Activated CD8-positive, alpha-beta memory T cell treated with anti-CD3 and anti-CD28 coated beads for 4 hours (primary cell): ENCODE measurements at places on chromosomes 13 and 19.

GRCh38 chr19:7552781-7553180, 17.3 kb downstream of the PNPLA6 start:
- no peak for DNase-seq

GRCh38 chr13:46520166-46520565, 32.8 kb upstream of the LRCH1 start:
- no peak for DNase-seq

GRCh38 chr13:85520445-85520844, 278.8 kb downstream of the SLITRK6 start:
- DNase-seq = no peak

DNA sequence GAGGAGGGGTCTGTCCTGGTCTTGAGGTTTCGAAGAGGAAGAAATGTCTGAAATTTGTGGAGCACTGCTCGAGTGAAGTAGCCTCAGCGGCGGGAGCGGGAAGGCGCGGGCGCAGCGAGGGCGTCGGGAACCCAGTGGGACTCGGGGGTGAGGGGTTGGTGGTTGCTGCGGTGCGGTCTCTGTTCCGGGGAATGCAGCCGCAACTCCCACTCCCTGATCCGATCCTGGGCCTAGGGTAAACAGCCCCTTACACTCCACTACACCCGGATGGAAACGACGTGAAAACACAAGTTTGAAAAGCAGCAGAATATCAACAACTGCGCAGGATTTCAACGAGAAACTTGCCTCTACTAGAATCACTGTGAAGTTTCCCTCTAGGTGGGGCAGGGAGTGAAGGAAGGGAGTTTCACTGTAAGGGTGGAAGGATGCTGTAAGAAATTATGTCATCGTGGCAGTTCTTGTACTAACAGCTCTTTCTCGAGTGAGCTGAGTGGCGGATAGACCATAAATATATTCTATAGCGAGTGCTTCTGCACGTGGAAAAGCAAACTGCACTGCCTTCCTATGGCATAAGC, 2.0 kb upstream of the KLF12 start:
- no peak for DNase-seq

GRCh38 chr19:31725051-31725450, 375.8 kb upstream of the TSHZ3 start:
- DNase-seq = no peak

DNA sequence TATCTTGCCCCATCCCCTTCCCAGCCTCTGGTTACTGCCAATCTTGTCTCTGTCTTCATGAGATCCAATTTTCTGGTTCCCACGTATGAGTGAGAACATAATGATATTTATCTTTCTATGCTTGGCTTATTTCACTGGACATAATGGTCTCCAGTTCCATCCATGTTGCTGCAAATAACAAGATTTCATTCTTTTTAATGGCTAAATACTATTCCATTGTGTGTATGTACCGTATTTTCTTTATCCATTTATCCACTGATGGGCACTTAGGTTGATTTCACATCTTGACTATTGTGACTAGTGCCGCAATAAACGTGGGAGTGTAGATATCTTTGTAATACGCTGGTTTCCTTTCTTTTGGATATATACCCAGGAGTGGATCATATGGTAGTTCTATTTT, 43.0 kb downstream of the CHST8 start:
- no peak for DNase-seq

DNA sequence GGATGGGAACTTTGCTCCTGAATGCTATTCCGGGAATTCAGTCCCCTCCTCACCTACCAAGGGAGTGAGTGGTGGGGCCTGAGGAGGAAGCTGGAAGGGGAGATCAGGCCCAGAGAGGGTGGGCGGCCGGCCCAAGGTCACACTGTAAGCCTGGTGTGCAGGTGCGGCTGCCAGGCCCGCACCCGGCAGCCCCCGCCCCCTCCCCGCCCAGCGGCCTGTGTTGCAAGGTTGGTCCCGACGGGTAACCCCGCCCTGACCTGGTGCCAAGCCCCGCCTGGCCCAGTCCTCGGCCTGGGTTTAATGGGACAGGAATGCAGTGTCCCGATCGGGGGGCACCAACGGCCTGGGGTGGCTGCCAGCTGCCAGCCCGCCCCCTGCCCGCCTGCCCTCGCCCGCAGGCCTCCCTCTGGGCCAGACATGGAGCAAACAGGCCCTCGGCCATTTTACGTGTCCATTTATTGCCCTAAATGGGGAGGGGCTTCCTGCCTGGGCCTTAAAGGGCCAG, 5.5 kb downstream of the ZBTB7A start:
- DNase-seq = no peak

DNA sequence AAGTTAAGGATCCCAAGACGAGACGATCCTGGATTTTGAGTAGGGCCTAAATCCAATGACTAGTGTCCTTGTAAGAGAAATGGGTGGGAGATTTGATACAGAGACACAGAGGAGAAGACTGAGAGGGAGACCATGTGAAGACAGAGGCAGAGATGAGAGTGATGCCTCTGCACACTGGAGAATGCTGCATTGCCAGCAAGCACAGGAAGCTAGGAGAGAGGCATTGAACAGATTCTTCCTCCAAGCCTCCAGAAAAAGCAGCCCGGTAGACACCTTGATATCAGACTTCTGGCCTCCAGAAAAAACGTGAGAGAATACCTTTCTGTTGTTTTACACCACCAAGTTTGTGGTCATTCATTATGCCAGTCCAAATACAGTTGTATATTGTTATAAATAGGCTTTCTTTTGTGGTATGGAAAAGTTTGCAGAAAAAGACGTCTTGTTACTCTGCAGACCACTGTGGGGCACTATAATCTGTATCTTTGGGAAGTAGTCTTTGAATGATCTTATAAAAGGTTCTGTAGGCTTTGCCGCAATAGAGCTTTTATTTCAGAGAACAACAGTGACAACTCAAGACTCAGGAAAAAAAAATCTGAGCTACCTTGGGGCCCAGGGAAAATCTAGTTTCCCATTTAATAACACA, 17.9 kb upstream of the RFC3 start:
- DNase-seq = no peak

DNA sequence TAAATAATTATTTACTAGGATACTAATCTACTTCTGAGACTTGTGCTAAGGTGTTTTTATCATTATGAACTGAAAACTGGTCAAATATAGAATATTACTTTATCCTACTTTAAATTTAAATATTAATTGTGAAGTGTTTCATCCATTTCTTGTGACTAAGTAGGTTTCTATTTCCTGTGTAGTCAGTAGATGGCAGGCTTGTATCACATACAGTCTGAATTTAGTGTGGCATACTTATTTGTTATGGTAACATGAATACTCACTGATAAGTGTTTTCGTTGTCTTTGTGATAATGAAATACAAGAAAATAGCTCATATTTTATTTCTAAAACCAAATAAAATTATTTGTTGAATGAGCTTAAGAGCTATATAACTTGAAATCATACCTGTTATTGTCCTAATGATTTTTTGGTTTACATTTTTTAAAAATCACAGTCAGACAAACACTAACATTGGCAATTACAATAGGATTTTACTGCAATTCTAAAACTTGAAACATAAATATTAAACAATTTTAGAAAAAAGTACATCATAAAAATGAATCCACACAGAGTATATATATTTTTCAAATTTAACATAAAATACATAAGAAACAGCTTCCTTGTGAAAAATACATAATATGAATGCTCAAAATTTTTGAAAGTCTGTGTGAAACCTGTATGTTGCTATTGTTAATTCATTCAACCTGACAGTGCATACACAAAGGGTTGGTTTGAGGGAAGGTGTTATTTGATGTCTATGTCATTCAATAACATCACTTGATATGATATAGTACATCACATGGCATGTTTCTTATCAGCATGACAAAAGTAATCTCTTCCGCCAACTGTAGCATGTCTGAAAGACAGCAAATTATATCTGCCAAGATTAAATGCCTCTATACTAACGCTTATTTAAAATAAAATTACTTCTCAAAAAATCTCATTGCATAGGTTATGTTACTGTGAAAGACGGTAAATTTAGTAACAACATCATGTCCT, 904.8 kb upstream of the PCDH20 start:
- DNase-seq = no peak

- DNase-seq = no peak
These were observed 212.5 kb downstream of the DLEU7 start for GRCh38 chr13:50631041-50631440.

DNA sequence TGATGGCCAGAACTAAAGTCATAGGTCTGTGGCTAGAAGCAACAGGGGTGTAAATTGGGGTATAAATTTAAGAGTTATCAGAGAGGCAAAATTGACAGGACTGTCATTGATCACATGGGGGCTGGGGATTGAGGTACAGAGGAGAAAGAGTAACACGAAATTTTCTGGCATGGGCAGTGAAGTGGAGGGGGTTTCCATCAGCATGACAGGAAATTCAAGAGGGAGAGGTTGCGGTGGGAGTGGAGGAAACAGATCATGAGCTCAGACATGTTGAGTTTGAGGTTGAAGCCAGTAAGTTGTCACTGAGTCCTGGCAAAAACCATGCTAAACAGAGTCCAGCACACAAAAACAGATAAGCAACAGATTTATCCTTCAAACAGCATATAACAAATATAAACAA, 192.1 kb upstream of the TSC22D1 start:
- DNase-seq = peak; percentile 2

GRCh38 chr13:102276404-102276803, 125.4 kb downstream of the FGF14 start:
- no peak for DNase-seq

- DNase-seq = no peak
These were observed 627.9 kb upstream of the KLF12 start for GRCh38 chr13:74761801-74762757.

DNA sequence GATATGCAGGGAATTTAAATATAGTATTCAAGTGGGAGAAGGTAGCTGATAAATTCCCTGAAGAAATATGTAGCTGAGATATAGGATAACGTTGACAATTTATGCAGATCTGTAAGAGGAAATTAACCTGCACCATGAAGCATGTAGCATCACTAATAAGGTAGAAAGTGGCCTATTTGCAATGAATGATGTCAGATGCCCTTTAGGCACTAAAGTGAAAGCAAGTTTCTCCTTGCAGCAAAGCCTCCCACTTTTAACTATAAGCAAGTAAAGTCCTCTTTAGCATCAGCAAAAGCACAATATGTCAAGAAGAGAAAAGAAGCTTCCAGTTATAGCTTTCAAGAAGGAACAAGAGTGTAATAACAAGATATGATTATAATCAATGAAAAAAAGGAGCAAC, 102.5 kb upstream of the SLITRK1 start:
- DNase-seq = no peak

- DNase-seq = no peak
These were observed 16.8 kb downstream of the DAPK3 start for GRCh38 chr19:3954107-3954506.

DNA sequence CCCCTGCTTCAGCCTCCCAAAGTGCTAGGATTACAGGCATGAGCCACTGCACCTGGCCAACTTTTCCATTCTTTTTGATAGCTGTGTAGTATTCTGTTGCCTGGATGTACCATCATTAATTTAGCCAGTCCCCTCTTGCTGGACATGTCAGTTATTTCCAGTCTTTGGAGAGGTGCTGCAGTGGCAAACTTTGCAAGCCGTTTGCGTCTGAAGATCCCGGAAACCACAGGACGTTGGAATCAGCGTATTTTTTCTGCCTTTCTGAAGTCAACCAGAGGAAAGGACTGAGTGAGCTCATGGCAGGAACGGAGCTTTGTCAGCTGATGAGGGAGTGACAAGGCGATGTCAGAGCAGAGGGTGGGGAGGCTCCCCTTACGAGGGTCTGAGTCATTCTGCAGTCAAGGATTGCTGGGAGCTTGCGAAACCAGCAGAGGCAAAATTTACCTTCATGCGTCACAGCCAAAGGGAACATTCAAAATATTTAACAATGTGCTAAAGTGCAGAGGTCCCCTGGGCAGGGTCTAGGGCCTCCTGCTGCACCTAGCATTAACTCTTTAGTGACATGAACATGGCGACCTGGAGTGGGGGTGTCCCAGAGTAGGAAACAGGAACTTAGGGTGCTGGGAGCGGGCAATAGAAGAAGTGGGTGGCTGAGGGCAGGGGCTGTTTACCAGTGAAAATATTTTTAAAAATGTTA, 5.6 kb downstream of the C5AR1 start:
- DNase-seq = no peak

GRCh38 chr19:32464279-32464678, 58.7 kb downstream of the DPY19L3 start:
- DNase-seq = no peak

DNA sequence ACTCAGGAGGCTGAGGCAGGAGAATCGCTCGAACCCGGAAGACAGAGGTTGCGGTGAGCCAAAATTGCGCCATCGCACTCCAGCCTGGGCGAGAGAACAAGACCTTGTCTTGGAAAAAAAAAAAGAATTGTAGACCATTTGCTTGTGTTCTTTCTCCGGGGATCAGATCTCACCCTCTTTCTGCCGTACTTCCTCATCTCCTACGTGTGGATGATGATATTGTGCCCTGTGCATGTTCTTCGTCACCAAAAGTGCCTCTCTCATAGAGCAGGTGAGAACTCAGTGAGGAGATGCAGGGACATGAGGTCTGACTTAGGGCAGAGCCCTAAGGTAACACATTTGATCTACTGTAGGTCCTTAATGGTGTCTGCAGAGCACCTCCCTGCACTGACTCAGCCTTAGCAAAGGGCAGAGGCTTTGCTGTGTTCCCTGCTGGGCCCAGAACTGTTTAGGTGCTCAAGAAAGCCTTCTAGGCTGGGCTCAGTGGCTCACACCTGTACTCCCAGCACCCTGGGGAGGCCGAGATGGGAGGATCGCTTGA, 1.3 kb downstream of the APOC2 start:
- no peak for DNase-seq

DNA sequence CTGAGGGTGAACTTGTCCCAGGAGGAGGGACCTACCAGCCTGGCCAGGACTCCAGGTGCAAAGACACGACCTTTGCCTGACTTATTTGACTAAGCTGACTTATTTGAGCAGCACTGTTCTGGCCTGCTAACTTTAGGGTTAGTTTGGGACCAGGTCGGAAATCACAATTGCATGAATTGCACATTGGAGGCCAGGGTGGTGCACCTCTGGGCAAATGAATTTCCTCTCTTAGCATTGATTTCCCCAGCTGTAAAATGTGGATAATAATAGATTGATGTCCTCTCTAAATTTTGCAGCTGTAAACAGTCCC, 1.4 kb upstream of the BST2 start:
- DNase-seq = no peak

- DNase-seq = no peak
These were observed 1.5 kb downstream of the OR10H1 start for GRCh38 chr19:15813916-15814315.

- no peak for DNase-seq
These were observed 526.0 kb upstream of the SPRY2 start for GRCh38 chr13:80866921-80867320.

DNA sequence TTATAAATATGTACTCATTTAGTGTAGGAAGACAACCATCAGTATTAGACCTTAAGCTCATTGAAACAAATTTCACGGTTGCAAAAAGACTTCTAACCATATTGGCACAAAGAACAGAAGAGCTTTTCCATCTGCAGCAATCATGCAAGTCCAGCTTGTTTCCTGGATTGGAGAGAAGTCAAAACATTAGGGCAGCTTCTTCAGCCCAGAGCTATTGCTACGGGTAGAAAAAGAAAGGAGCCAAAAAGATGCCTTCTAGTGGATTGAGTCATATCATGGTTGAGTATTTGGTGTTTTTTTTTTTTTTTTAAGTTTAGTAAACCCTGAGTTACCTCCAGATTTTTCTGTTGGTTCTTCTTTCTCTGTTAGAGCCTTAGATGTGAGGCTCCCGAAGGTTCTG, 99.8 kb downstream of the WDFY2 start:
- no peak for DNase-seq

GRCh38 chr13:28623782-28624706, 34.9 kb upstream of the POMP start:
- no peak for DNase-seq

GRCh38 chr19:8311461-8312260, 3.5 kb upstream of the CD320 start:
- no peak for DNase-seq

- no peak for DNase-seq
These were observed 124.9 kb downstream of the KCNRG start for GRCh38 chr13:50140153-50140552.
